T-helper 1 cell (primary cell): ENCODE measurements at places on chromosomes 3 and 15.

- DNase-seq = no peak
These were observed 18.8 kb upstream of the SSUH2 start for GRCh38 chr3:8663177-8664061.

- no peak for DNase-seq
These were observed 231.6 kb upstream of the UBE2E2 start for GRCh38 chr3:22971497-22971896.

DNA sequence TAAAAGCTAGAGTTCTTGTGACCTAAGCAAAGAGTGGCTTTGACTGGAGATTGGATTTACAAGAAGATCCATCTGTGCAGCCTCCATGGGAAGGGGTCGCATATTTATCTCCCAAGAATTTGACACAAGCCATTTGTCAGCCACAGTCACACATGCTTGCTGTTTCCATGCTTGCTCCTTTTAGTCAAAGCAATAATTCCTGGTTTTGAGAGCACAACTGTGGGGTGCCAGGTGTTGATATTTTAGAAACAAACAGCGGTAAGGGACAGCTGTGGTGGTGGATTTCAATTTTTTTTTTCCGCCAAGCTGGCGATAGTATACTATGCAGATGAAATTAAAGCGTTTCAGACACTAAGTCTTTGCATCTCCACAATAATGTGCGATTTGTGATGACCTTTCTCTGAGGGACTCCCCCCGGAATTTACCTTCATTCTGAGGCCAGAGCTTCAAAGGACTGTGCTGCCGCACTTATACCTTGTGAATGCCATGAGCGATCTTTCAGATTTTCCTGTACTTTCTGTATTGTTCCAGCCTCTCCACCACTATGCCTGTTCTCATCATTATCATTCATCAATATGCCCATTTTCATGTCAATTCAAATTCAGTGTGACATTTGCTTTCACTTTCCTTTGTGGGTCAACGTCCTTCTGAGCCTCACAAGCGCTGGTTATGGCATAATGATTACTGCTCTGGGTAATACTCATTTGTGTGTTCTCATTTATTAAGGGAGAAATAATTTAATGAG is 108.2 kb upstream of the KBTBD8 start:
- no peak for DNase-seq

- no peak for DNase-seq
These were observed 170.4 kb downstream of the P3H2 start for GRCh38 chr3:189950258-189950657.

DNA sequence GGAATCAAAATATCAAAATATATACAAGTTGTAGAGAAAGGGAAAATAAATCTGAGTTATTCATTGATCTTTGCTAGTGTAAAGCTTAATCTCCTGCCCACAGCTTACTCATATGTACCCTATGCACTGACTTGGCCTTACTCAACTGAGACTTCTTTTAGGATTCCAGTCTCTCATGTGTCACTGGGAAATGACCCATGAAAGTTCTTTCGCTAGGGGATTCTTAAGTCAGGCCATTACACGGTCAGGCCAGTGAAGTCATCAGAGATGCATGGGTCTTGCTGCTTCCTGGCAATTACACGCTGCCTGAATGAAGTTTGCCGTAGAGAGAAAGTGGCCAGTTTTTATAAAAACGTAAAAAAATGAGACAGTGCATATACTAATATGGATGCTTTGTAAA is 20.7 kb upstream of the LPP start:
- DNase-seq = no peak

DNA sequence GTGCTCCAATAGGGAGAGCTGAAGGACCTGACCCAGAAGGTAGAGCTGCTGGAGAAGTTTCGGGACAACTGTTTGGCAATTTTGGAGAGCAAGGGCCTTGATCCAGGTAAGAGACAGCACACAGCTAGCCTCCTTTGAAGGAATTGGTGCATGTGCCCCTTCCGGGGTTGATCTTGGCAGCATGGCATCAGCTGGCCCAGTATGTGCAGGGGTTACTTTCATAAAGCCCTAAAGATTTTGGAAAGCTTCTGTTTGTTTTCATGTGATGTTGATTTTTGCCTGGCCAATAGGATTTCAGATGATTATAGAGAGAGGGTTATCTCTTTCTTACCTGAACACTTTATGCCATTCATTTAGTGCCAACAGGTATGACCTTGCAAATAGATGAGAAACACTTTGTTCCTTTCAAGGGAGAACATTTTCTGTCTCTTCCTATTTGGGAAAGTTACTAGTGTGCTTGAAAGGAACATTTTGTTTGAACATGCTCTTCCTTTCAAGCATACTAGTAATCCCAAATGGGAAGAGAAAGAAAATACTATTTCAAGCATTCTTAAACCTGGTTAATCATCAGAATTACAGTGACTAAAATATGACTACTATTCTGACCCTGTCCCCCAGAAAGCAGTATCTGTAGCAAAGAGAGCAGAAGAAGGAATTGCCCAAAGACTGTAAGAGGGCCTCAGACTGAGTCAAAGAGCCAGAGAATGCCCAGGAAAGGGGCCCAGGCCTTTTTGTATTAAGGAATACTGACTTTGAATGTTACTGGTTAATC is 7.5 kb downstream of the KNSTRN start:
- DNase-seq = no peak

DNA sequence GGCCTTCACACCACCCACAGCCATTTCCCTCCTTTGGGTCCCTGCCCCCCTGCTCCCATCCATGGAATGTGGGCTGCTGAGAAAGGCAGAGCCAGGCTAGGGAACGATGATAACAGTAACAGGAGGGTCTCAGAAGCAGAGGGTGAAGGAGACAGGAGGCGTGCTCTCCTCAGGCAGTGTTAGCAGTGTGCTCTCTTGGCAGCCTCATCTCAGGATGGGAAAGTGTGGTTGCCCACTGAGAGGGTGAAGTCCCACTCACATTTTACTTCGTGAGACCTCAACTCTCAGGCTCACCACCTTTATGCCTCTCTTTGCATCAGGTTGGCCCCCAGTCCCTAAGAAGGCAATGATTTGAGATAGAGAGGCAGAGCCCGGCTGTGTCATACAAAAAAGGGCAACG is 24.5 kb downstream of the TIGIT start:
- no peak for DNase-seq

DNA sequence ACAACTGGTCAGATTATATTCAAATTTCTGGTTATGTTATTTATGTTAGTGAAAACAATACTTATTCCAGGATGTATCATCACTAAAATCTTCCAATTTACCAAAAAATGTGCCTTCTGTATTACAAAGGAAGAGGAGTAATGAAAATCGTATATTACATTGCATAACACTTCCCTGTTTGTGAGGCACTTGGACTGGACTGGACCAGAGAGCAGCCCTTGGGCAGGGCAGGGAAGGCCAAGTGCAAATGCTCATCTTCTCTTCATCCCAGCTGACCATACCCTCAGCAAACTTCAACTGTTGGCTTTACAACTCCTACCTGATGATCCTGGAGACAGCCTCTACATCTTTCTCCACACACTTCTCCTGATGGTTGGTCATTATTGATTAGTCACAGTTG is 285.7 kb upstream of the MME start:
- DNase-seq = no peak

- DNase-seq = no peak
These were observed 8.9 kb upstream of the ZNF619 start for GRCh38 chr3:40468018-40468417.

- no peak for DNase-seq
These were observed 35.0 kb downstream of the ACAA1 start for GRCh38 chr3:38101811-38102443.

GRCh38 chr3:160402221-160403027 is 3.0 kb downstream of the SMC4 start:
- DNase-seq = no peak

- DNase-seq = no peak
These were observed 67.2 kb downstream of the SCN5A start for GRCh38 chr3:38582316-38582715.

DNA sequence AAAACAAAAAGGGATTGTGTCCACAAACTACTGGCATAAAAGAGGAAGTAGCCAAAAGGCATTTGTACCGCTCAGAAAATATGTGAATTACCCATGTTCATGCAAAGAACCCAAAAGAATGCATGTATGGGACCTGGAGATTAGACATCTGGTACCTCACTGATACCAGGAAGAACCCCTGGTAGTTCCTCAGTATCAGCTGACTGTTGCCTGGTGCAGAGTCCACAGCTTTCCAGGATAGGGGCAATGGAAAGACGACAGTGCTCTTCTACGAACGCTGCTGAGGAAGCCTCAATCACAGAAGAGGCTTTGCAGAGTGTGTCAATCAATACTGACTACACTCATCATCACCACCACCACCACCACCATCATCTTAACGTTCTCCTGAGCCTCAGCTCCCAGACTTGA is 63.3 kb downstream of the ATP8B4 start:
- DNase-seq = no peak

- peak; percentile 21 for DNase-seq
These were observed 6.3 kb upstream of the UBE2Q2 start for GRCh38 chr15:75836959-75837334.

DNA sequence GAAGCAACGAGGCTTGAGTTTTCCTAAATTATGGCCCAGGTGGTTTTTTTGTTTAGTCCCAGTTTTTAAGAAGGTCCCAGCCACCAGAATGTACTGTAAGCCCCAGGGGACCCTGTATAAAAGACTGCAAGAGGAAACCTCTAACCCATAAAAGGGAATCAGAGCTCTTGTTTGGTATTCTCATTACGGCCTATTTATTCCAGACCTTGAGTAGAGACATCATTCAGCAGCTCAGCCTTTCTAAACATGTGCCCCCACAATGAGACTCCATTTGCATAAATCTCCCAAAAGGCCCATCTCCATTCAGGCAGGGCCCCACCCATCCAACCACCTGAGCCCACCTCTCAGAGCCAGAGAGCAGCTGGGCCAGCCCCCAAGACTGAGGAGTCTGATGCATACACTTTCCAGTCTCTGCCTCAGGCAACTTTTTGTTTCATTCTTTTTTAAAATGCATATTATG is 25.7 kb downstream of the ZDHHC3 start:
- no peak for DNase-seq

DNA sequence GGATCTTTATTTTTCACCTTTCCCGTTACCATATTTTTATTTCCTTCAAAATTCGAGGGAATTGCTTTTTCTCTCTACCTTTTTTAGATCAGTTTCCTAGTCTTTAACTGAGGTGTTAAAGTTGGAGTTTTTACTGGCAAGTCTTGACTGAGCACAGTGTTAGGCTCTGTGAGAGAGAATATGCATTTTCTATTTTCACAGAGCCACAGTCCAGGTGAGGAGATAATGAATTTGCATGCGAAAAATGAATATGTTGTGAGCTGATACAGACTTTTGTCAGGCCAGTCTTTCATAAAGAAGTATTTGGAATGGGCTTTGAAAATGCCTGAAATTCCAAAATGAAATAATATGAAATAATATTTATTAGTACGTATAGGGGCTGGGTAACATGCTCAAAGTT is 31.9 kb downstream of the MME start:
- no peak for DNase-seq

DNA sequence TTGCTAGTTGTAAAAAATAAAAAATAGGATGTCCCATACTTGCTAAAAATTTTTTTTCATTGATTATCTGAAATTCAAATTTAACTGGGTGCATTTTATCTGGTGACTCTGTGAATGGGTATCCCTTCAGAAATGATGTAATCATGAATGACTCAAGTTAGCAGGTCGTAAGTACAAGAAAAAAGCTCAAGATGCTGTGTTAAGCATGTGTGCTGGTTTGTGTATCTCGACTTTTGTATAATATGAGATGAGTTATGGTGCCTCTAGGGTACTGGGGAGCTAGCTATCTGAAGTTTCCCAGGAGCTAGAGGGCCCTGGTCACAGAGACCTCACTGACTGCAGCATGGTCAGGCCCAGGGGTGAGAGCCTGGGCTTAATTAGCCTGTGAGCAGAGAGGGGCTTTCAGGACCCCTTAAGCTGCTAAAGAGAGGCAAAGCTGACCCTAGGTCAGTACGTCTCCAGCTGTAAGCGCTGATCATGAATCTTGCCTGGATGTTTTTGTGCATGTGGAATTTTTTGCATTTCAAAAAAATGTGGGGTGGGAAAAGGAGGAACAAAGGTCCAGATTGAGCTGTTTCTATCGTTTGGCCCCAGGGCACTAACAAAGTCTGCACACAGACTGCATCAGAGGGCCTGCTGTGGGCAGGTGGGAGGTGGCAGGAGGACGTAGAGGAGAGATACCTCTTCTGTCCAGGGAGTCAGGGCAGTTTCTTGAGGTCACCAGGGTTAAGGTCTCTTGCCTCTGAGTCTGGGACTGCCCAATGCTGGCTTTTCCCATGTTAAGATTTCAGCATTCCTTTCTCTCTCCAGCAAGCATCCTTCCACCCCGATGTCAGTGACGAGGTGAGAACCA is 233.2 kb upstream of the TPM1 start:
- no peak for DNase-seq

- no peak for DNase-seq
These were observed 188.3 kb downstream of the LSAMP start for GRCh38 chr3:116256843-116257485.

DNA sequence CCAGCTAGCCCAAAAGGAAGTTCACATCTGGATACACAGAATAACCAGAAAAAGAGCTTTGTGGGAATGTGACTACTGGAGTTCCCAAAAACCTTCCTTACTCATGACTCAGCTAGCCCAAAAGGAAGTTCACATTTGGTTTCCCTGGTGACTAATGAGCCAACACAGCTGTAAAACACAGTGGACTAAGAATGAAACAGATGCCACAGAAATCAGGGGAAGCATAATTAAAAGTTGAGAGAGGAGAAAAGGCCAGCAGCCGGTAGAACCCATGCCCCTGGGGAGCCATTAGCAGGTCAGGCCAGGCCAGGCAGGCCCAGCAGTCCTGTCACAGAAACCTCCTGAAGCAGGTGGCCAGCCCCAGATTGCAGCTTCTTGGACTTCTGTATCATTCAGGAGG is 130.3 kb downstream of the GHSR start:
- no peak for DNase-seq

DNA sequence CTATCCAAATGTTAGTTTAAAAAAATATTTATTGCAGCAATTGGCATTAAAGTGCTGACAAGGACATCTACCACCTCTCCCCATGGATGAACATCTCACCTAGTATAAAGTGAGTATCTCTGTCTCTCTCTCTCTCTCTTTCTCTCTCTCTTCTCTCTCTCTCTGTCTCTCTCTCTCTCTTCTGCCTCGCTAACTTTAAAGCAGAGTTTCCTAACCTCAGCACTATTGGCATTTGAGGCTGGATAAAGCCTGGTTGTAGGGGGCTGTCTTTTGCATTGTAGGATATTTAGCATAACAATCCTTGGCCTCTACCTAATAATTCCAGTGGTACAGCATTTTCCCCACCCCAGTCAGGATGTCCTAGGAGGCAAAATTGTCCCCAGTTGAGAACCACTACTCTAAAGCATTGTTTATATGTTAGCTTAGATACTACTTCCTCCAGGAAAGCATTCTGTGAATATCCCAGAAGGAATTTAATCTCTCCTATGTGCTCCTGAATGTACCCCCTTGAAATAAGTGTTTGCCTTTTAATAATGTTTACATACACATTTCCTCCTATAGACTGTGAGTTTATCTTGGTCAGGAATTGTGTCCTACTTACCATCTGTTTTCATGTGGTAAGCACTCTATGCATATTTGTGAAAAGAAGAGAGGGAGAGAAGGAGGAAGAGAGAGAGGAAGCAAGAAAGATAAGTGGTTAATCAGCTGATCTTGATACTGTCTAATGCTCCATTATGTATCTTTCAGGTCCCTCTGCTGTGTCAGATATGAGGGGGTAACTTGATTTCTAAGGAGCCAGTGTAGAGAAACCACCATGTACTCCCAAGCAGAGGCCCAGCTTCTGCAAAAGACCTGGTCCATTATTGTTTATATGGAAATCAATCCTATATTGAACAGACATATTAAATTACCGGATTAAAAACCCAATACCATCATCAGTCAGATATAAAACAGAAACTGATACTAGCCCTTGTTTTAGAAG is 346.6 kb downstream of the RBMS3 start:
- DNase-seq = no peak

- DNase-seq = no peak
These were observed 23.3 kb downstream of the AKAP13 start for GRCh38 chr15:85403745-85404144.
